ENCODE measurements at places on chromosomes 1 and 21.

- DNase-seq, result no peak
Measured at GRCh38 chr21:45899317-45900033, 82.1 kb upstream of the COL6A1 start.

DNA sequence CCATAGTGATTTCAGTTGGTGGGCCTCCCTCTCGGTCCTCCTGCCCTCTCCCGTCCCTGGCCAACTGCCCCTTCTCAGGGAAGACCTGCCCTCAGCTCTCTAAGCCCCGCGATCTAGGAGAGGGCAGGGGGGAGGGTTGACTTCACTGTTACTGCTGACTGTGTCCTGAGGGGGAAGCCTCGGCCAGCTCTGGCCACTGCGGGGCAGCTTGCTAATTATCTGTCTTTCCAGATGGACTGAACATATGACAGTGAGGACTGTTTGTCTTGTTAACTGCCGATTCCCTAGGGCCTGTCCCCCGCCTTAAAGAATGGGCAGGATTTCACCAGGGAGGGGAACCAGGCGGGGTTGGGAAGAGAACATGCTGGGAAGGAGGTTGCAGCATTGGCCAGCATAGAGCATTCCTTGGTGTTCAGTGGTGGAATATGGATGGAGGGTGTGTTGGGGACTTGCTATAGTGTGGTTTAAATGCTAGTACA, 22.9 kb downstream of the NIPAL3 start:
- no peak for DNase-seq

DNA sequence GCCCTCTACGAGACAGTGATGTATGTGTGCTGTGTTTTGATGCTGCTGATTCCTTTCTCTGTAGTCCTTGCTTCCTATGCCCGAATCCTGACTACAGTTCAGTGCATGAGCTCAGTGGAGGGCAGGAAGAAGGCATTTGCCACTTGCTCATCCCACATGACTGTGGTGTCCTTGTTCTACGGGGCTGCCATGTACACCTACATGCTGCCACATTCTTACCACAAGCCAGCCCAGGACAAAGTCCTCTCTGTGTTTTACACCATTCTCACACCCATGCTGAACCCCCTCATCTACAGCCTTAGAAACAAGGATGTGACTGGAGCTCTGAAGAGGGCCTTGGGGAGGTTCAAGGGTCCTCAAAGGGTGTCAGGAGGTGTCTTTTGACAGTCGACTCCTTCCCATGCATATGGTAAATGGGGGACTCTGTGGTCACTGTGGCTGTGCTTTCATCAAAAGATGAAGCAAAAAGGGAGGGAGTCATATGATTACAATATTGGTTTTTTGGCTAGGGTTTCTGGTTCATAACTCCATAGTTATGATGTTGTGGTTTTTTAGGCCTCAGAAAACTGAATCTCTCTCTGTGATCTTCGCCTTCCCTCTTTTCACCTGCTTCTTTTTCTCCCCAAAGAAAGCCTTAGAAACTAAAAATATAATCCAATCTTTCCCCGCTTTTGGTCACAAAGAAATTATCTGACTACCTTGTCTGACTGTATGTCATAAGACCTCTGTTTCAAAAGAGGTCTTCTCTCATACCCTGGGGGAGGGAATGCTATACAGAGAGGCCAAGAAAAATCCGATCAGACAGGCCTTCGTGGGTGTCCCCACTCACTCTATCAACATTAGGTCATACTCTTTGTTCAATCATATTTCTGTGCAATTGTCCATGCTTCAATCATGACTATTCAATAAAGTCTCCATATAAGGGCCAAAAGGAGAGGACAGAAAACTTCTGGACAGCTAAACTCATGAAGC, 4.2 kb downstream of the OR2T1 start:
- no peak for DNase-seq

DNA sequence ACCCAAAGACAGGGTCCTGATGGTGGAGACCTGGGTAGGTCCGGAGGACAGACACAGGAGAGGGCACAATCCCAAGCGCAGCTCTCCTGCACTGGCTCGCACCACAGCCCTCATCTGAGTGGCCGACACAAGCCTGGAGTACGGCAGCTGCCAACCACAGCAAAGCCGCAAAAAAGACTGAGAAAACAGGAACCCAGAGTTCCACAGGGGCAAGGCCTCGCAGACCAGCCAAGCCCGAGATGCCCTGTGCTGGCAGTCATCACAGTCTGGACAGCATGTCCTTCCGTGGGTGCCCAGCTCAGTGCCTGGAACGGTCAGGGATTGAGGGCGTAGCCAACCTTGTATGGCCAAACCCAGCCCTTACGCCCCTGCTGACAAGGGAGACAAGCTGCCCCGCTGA, 11.4 kb downstream of the ZBTB48 start:
- no peak for DNase-seq

DNA sequence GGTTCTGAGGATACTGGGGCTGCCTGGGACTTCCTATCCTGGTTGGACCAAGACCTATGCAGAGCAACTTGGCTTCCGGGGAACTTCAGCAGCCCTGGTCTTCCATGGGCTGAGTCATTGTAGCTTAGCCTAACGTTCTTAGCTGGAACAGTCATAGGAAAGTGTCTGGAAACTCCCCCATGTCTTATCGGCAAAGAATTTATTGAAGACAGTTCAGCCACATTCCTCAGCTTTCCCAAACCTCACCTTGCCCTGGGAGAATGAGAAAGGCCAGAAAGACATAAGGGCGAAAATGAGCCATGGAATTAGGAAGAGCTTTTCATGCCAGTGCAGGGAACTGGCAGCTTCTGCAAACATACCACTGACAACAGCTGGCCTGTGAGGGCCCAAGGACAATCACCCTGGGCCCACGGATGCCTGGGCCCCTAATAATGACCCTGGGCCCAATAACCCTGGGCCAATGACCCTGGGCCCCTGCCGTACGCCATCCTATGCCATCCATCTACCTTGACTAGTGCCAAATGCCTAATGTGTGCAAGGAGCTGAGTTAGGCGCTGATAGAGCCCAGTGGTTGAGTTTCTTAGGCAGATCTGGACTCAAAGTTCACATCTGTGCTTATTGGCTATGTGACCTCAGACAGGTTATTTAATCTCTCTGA, 114.4 kb upstream of the GADD45A start:
- no peak for DNase-seq

DNA sequence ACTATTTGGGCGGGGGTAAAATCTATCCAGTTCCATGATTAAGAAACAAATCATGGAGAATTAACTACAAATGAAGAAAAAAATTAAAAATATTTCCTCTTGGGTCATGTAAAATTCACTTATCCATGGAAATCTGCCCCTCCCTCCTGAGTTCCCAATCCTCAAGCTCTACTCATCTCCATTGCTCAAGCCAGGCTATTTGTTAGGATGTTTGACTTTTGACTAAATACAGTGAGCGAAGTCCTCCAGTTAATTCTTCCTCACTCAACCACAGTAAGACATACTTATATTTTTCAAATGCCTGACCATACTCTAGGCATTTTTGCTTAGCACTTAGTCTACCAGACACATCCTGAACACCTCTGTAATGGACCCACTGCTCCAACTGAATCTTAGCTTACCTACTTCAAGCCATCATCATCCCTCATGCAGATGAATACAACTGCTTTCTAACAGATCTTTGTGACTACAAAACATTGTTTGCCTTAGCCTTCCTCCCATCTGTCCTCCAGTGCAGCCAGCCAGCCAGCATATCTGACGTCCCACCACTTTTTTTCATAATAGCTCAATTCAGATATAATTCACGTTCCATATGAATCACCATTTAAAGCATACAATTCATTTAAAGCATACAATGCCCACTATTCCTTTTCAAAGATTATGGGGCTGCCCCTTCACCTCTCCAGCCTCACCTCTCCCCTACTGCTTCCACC, 154.2 kb downstream of the RERE start:
- no peak for DNase-seq

GRCh38 chr1:212578041-212578440, 30.5 kb upstream of the ATF3 start:
- DNase-seq, result no peak

Measured in NCI-H510A (cell line).